ENCODE measurements at places on chromosomes 11 and 22.
A peak's percentile ranks its signal among the peaks of the same experiment; 100 is the strongest.

DNA sequence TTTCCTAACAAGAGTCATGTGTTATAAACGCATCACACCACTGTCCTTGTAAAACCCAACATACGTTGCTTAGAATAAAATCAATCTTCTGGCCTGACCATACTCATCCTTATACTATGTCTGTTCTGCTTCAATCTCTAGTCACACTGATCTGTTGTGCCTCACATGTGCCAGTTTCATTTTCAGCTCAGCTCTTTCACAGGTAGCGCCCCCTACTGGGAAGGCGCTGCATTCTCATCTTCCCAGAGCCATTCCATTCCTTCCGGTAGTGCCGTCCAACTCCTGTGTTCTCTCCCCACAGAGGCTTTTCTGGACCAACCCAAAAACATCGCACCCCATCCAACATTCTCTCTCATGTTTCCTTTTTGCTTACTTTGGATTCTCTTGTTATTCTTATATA lies 22.2 kb downstream of the CASP5 start:
- peak; percentile 67 for DNase-seq

DNA sequence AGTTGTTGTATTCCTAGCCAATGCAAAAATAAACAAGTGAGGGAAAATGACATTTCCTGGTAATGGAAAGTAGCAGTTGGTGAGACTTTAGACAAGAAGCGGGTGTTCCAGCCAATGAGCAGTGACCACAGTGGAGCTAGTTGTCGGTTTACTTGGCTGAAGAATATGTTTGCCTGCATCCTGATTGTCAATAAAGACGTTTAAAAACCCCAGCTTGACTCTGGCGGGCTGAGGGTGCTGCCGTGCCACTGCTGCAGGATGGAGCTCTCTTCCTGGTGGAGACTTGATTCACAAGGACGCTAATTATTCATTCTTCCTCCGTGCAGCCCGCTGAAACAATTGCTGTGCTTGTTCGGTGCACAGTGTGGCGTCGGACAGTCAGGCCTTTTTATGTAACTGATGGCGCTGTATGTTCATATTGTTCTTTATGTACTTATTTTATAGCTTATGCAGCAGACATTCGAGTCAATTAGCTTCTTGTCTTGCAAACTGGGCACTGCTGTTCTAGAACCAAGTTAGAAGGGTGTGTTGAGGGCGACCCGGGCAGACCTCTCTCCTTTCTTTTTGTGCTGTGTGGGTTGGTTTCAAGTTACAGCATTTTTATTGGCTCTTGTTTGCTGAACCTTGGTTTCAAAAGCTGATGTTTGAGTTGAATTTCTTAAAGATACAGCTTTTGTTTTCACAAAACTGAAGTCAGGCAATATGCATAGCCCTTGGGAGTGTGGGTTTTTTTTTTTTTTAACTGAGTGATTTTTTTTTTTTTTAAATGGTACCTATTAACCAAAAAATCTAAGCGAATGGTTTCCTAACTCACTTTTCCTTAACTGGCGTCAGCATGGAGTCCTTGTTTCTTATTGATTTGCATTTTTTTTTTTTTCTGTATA lies 153.9 kb downstream of the TEAD1 start:
- DNase-seq: no peak

- no peak for DNase-seq
Measured at GRCh38 chr11:2529636-2530035, 84.8 kb downstream of the KCNQ1 start.

GRCh38 chr22:37007651-37008050 lies 11.6 kb downstream of the TST start:
- no peak for DNase-seq

DNA sequence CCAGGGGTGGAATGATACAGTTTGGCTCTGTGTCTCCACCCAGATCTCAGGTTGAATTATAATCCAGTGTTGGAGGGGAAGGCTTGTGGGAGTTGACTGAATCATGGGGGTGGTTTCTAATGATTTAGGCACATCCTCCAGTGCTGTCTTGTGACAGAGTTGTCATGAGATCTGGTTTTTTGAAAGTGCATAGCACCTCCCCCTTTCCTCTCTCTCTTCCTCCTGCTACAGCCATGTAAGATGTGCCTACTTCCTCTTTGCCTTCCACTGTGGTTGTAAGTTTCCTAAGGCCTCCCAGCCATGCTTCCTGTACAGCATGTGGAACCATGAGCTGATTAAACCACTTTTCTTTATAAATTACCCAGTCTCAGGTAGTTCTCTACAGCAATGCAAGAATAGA lies 45.1 kb downstream of the THAP12 start:
- DNase-seq: no peak

DNA sequence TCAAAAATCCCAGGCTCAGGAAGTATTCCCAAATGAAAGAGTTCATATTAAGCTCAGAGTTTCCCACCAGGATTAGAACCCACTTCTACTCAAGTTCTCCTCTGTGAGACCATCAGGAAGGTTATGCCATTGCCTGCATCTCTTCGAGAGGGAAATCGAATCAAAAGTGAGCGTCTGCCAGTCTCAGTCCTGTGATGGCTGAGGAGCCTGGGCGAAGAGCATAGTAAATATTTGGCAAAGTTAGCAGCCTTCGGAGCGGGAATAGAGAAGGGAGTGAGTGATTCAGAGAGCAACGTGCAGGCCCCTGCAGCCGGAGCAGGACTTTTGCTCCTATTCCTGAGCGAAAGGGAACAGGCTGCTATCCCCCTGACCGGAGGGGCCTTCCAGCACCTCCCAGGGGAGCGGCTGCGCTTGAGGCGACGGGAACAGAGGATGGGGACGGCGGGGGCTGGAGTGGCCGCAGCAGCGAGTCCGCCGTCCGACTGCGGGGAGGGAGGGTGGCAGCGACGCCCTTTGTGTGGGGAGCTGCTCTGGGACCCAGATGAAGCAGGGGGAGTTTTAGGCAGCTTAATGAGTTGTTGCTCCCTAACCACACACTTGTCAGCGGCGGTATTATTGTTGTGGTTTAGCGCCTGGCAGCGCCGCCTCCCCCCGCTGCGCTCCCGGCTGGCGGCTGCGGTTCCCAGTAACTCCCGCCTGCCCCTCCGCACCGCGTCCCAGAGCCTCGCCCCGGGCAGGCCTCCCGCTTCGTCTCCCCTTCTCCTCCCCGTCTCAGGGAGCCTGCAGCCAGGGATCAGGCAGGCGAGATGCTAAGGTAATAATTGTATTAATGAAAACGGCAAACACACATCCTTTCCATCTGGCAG lies 21.7 kb upstream of the NRGN start:
- peak; percentile 40 for DNase-seq

- DNase-seq: no peak
Measured at GRCh38 chr11:86931548-86932258, 23.5 kb downstream of the FZD4 start.

GRCh38 chr11:110072930-110073329 lies 20.3 kb upstream of the ZC3H12C start:
- no peak for DNase-seq

- DNase-seq: no peak
Measured at GRCh38 chr22:38083931-38084631, at the start of gene SLC16A8. Gene SLC16A8, minus strand, starts transcription at chr22:38084184. Its CDS starts 1,311 bp downstream, at chr22:38082873.

DNA sequence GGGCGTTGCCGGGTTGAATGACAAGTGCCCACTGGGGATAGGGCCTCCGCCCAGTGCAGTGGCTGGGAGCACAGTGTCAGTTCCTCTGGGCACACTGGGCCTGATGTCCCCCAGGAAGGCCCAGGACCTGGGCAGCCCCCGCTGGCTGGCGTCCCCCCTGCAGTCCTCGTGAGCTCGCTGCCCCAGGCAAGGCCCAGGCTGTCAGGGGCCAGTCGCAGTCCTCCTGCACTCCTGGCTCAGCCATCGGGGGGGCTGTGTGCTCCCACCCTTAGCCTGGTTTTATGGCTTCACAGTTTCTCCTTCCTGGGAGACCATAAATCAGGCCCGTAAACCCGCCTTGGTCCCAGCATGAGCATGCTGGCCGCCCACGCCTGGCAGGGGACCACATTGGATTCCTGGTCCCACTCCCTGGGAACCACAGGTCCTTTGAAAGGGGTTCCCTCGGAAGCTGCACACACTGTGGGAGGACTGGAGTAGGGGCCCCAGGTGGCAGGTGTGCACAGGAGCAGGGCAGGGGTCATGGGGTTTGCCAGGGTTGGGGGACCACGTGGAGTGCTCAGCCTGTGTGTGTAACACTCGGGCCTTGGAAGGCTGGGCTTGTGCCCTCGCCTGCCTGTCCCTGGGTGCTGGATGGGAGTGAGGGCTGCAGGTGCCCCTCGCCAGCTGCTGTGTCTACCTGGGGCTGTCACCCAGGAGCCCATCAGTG lies 113.6 kb downstream of the KCNQ1OT1 start:
- DNase-seq: no peak

GRCh38 chr22:44488354-44488753 lies 9.7 kb downstream of the RTL6 start:
- no peak for DNase-seq

GRCh38 chr11:2211113-2211971 lies 39.7 kb upstream of the TH start:
- DNase-seq: no peak

DNA sequence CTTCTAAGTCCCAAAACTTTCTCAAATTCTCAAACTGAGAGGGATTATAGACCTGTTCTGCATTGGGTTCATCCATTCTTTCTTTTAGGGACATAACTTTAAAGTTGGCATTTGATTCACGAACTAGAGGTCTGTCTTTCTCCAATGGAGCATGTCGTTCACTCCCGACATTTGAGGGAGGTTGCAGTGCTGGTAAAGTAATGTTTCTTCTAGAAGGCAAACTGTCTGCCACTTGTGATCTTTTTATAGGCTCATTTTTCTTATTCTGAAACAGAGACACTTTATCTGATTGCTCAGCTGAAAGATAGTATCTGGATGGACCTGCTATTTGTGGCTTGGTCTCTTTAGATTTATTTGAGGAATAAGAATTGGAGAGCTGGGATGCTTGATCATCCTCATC lies 40.4 kb upstream of the CCDC89 start:
- no peak for DNase-seq

DNA sequence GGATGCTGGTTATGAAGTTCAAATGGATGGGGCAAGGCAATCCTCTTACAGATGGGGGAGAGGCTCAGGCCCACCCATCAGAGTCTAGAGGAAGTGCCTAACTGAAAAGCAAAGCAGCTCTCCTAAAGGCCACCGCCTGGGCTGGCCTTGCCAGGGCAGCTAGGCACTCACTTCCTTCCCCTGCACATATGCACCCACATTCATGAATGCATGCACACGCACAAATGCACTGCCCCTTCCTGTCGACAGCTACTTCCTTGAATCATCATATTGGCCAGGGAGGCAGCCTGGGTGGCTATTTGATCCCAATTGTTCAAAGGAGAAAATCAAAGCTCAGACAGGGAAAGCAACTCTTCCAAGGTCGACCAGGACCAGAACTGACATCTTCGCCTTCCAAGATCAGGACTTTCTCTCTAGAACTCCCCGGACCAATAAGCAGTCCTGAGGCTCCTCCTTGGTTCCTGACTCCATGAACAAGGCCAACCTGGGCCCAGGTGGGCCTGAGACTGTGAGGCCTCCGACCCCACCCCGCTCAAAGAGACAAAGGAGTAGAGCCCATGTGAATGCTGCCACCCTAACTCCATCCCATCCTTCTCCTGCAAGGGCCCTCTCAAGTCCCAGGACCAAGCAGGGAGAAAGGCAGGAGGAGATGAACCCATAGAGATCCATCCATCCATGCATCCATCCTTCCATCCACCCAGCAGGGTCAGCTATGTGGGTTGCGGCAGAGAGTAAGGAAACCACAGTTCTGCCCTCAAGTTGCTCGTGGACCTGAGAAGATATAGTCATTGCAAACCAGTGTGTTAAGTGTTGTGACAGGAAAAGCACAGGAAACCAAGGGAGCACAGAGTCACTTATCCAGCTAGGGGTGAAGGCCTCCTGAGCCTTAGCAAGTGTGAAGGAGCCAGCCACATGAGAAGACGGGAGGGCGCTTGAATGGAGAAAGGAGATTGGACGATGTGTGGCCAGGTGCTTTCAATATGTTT lies 35.4 kb upstream of the LMO1 start:
- no peak for DNase-seq

DNA sequence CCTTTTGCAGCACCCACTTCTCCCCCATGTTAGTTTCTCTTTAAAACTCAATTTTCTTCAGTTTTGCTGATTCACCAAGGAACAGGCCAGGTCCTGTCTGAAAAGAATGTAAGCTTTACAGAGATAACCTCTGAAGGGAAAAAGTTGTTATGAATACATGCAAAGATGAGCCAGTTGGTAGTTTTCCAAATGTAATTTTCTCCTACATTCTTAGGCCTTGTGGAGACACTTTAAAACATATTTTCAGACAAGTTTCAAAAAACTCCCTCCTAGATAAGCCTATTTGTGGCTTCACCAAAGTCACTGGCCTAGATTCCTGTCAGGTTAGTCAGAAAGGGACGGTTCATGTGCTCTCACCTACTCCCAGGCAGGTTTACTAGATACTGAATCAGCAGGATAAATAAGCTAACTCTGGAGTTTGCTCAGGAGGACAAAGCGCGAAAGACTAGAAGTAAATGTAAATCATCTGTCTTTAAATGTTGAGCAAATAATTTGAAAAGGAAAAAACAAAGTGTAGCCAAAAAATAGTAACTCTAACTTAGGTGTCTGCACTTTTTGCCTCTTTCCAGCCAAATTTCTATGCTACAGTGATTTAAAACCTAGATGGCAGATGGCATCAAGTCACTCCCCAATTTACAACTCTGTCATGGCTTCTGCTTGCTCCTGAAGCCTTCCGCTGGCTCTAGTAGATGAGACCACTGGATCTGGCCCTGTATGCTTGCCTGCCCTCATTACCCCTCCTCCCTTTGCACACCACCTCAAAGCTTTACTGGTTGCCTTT lies 4.9 kb upstream of the ATP6V1E1 start:
- DNase-seq: no peak

- no peak for DNase-seq
Measured at GRCh38 chr11:13137844-13138301, 128.8 kb downstream of the RASSF10 start.

GRCh38 chr11:14054116-14055107 lies 91.9 kb downstream of the SPON1 start:
- peak; percentile 30 for DNase-seq

DNA sequence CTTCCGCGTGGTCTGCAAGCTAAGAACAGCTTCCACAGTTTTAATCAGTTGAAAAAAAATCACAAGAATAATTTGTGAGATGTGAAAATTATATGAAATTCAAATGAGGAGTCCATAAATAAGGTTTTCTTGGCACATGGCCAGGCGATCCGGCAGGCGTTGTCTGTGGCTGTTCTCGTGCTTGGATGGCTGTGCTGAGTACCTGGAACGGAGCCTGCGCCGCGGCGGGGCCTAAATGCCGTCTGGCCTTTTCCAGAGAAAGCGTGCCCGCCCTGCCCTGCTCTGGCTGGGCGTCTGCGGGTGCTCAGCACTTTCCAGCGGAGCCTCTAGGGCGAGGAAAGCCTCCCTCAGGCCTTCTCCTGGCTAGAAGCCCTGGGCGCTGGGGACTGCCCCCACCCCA lies 41.8 kb downstream of the OSBPL5 start:
- no peak for DNase-seq

GRCh38 chr22:46794491-46794890 lies 32.0 kb downstream of the TBC1D22A start:
- DNase-seq: no peak

DNA sequence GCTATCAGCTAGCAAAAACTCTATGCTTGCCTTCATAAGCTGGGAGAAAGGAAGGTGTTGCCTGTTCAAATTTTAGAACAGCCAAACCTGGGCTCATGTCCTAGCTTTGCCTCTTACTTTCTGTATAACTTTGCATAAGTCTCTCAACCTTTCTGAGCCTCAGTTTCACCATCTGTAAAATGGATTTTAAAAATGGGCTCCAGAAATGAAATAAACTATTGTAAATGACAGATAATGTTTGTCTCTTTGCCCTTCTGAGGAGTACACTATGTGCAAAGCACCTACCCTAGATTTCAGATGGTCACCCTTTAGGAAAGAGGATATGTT lies 68.7 kb downstream of the FAM168A start:
- DNase-seq: no peak

GRCh38 chr22:32802237-32802765 lies 796 bp downstream of the TIMP3 start:
- no peak for DNase-seq

- DNase-seq: no peak
Measured at GRCh38 chr22:38481162-38481870, 13.4 kb downstream of the KDELR3 start.
